ENCODE measurements at places on chromosomes 5 and 9.

GRCh38 chr5:120297616-120298015, 166.5 kb upstream of the PRR16 start:
- DNase-seq, result no peak

DNA sequence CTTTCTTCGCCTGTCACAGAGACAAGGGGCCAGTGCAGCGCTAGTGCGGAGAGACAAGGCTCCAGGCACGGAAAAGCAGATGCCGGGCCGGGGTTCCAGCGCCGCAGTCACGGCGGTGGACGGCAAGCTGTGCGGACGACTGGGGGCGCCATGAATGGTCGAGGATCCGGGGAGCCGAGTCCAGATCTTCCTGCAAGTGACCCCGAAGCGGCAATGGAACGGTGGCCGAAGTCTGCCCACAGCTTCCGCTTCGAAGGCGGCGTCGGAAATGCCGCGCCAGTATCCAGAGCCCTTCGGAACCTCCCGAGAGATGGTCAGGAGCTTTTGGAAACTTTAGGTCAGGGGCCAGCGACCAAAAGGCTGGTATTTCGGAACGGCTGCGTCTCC, 601 bp upstream of the FAF2 start:
- no peak for DNase-seq

- DNase-seq, result no peak
Measured at GRCh38 chr9:124000784-124001457, 10.6 kb upstream of the LHX2 start.

GRCh38 chr9:73871636-73872035, 625.5 kb upstream of the RORB start:
- DNase-seq, result no peak

GRCh38 chr5:68055686-68056085, 159.9 kb upstream of the PIK3R1 start:
- no peak for DNase-seq

DNA sequence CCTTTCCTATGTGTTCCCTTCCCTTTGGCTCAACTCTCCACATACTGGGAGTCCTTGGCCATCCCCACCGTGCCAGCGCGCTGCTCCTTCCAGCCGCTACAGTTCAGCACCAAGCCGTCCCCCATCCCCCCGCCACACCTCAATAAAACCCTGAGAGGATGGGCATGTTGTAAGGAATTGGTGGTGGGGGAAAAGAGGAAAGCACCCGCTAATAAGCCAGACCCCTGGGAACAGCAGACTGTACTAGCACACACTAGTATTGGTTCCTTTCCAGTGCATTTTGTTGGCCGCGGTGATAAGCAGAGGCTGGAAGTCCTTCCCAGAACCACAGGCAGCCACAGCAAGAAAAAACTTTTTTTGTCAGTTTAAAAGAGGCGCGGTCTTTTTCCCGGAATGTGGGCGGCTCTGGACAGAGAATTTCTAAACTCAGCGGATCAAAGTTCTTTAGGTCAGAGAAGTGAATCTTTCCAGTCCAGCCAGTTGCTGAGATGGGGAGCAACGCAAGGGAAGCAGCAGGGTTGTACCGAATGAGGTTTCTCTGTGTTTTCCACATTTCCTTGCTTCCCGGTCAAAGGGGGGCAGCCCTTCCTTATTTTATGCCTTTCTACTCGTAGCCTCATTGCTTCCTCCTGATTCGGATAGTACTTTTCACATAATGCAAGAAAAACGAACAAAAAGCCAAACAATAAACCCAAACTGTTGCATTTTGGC, 2.1 kb downstream of the CHSY3 start:
- no peak for DNase-seq

GRCh38 chr9:81103597-81104471, 585.5 kb downstream of the TLE1 start:
- no peak for DNase-seq

DNA sequence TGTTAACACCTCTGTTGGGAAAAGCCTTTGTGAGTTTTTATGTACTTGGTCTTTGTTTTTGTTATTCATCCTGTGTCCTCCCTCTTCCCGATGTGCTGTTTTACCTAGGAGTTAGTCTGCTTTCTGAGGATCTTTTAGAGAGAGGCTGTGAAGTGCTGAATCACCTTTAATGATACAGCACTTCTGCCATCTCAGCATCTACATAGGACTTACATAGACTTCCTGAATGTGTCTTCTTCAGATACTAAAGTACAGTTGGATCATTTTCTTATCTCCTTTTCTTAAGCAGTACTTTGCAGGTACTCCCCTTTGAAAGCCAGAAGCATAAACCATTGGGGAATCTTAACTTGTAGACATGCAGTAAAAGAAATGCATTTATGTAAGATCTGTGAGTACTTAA, 31.5 kb downstream of the OTULIN start:
- no peak for DNase-seq

DNA sequence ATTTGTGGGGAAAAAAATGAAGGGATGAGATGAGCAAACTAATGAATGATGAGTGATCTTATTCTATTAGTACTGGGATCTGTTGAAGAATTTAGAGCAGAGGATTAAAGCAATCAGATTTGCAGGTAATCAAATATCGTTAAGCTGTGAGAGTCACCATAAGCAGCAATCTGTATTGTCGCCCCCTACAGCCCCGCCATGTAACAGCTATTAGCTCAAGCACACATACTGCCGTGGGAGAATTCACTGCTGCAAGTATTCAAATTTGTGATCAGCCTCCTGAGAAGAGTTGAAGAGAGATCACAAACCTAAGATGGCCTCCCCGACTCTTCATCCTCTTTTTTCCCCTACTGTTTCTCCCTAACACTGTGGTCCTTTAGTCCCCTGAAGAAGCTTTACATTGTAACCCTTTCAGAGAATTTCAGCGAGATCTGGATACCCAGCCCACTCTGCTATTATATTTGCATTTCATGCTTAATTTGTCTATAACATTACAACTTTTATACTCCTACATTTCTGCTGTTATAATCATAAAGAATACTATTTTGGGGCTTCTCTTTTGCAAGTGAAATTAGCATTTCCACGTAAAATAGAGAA, 28.5 kb upstream of the PHF24 start:
- peak; percentile 0 for DNase-seq

DNA sequence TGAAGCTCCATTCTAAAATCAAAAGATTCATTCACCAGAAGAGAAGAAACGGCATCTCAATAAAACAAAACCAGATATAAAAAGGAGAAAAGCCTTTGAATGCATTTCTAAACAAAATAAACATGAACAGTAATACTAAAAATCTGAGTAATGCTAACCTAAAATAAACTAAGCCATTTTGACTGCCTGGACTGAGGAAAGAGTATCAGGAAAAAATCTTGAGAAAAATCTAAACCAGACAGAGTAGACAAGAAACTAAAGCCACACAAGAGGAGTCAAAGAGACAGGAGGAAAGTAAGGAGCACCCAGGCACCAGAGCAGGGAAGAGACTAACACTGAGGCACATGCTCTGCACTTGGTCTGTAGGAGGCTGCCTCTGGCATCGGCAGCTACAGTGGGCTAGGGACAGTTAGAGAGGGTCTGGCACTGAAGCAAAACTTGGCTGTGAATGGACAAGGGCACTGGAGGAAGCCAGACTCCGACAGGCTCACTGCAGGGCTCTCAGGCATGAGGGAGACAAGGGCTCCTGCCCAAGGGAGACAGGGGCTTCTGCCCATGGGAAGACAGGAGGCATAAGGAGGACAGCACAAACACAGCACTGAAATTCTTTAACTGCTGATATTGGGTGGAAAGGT, 50.2 kb downstream of the DROSHA start:
- DNase-seq, result no peak

- no peak for DNase-seq
Measured at GRCh38 chr5:116032094-116032517, at the start of gene ARL14EPL. Gene ARL14EPL (plus strand): TSS chr5:116032472. CDS start chr5:116051466, 18,994 bp downstream.

GRCh38 chr5:9815051-9815450, 184.9 kb upstream of the TAS2R1 start:
- no peak for DNase-seq

DNA sequence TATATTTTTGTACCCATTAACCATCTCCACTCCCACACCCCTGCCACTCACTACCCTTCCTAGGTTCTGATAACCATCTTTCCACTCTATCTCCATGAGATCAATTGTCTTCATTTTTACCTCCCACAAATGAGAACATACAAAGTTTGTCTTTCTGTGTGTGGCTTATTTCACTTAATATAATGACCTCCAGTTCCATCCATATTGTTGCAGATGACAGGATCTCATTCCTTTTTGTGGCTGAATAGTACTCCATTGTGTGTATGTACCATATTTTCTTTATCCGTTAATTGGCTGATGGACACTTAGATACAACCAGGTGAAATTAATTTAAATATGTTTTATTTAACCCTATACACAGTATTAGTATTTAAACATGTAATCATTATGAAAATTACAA, 552.9 kb downstream of the PDE4D start:
- no peak for DNase-seq

DNA sequence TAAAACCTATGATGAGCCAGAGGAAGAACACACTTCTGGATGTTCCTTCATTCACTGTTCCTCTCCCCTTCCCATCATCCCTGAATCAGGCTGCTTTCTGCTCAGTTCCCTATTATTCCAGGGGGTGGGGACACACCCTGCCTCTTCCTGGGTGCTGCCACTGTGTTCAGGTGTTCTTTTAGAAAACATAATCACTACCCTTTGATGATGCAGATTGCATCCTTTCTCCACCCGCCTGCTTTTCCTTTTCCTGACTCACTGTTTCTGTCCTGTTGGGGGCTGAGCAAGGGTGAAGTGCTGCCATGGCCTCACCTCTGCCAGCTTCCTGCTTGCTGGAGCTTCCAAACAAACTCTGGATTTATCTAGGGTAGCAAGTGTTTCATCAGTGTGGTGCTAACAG, 331.9 kb upstream of the GRIA1 start:
- no peak for DNase-seq

DNA sequence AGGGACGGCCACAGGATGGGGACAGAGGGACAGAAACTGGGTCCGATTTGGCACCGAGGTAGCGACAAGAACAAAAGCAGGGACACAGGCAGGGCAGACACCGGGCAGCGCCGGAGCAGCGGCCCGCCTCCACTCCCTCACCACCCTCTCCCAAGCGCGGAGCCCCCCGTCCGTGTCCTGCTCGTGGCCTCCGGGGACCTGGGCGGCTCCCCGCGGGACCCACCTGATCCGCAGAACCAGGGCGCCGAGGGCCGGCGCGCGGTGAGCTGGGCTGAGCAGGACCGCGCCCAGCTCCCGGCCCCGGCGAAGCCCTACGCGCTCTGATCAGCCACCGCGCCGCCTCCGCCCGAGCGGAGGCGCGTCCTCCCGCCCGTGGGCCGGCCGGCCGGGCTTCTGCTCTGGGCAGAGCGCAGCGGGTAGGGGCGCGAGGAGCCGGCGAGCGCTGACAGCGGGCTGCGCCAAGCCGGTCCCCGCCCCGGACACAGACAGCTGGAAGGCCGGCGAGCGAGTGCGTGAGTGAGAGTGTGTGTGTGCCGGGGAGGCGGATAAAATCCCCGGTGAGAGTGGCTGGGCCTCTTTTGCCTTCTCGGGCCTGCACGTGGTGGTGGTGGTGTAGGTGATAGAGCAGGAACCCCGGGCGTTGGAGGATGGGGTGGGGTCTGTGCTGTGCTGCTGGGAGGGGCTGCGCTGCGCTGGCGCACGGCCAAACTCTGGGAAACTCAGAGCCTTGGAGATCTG, at the start of gene GGTA1:
Gene GGTA1 (minus strand): TSS at position 418 of the 738 bp plus-strand sequence. CDS start 31,922 bp downstream, outside the sequence.
- peak; percentile 5 for DNase-seq
